ENCODE measurements at places on chromosomes 13 and 19. TPM values are rescaled to one million over a fixed set of nuclear protein-coding genes. Genes with fewer than 3 reads are reported as not detected.
A peak's percentile ranks its signal among the peaks of the same experiment; 100 is the strongest.

DNA sequence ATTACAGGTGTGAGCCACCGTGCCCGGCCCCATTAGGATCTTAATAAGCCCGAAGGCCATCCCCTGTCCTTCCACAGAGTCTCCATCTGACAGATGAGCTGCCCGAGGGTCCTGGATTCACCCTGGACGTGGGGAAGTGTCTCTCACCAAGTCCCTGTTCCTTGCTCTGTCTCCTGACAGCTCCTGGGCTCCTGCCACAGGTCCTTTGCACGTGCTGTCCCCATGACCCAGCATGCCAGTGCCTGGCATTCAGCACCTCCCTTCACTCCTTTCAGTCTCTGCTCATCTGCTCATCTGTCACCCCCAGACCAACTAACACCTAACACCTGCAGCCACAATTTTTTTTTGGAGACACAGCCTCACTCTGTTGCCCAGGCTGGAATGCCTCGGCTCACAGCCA, 14.5 kb downstream of the CERS1 start:
- DNase-seq, result no peak

DNA sequence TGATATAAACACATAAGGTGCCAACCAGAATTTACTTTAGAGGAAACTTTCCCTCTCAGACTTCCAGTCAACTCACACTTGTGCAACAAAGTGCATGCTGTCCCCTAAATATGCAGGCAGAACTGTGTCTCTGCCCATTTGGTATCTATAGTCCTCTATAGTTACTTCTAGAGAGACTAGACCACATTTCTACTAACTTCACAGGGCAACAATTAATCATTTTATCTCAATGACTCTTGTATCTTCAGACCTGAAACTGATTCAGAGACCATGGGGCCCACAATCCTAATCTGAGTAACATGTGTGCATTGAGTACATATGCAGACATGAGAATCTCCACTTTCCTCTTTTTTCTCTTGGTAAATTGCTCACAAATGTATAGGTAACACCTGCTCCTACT, 158.1 kb downstream of the ZNF486 start:
- no peak for DNase-seq

NCAN gene
- not detected for total RNA-seq

PALM gene
- total RNA-seq, result 35.1 TPM

PRTN3 gene
- total RNA-seq, result 0.44 TPM

- DNase-seq, result no peak
Observed at GRCh38 chr19:48123907-48124651, 13.5 kb upstream of the PLA2G4C start.

DNA sequence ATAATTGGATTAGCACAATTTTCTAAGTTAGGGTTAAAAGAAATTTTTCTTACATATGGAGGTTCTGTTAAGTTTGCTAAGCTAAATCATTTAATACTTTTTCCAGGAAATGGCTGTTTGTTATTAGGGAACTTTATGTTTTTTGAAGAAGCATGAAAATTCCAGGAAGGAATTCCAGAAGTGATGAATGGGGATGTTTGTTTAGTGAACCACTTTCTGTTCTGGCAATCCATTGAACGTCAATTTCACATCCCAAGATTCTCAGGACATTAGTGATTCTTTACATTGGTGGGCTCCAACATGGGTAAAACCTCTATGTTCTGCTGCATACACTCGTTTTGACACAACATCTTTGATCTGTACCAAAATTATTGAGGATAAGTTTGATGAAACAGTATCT, 534.4 kb downstream of the IRS2 start:
- DNase-seq, result no peak

GRCh38 chr19:48355365-48355954, 8.3 kb downstream of the TMEM143 start:
- no peak for DNase-seq

DNA sequence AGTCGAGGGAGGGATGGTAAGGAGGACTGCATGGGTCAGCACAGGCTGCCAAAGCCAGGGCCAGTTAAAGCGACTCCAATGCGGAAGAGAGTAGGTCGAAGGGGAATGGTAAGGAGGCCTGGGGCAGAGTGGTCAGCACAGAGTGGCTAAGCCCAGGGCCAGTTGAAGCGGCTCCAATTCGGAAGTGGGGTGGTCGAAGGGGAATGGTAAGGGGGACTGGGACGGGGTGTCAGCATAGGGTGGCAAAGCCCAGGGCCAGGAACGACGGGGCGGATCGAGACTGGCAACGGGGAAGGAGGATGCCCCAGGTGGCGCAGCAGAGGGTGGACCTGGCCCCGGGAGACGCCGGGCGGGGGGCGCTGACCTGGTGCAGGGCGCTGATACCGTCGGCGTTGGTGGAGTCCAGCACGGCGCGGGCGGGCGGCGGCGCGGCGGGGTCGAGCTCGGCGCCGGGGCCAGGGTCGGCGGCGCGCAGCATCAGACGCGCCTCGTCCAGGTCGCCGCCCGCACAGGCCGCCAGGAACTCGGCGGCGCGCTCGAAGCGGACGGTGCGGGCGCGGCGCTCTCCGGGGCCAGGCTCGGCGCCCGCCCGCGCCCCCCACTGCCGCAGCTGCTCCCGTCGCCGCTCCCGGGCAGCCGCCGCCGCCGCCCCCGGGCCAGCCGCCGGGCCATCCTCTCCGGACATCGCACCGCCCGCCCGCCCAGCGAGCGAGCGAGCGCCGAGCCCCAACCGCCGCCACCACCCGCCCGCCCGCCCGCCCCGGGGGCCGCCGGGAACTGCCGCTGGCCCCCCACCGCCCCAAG, at the start of gene PPP1R12C:
Gene PPP1R12C (minus strand): TSS at position 779 of the 804 bp plus-strand sequence. CDS start 94 bp downstream, at position 685.
- DNase-seq, result no peak

- peak; percentile 34 for DNase-seq
Observed at GRCh38 chr19:35349614-35350521, 2.2 kb downstream of the FFAR1 start.

DNA sequence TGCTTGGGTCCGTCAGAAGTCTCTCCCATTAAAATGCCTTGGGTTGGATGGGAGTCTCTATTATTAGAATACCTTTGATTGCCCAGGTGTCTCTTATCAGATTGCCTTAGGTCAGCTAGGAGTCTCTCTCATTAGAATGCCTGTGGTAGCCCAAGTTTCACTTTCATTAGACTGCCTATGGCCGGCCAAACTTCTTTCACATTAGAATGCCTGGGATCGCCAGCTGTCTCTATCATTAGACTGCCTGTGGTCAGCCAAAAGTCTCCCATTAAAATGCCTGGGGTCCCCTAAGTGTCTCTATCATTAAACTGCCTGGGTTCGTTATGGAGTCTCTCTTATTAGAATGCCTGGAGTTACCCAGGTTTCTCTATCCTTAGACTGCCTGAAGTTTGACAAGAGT, 1476.7 kb downstream of the UQCRFS1 start:
- DNase-seq, result no peak
